A549 treated with DMSO at 1 μM for 4 hours (cell line): ENCODE measurements at places on chromosomes 5 and 9. TPM values are rescaled to one million over a fixed set of nuclear protein-coding genes. Genes with fewer than 3 reads are reported as not detected.

The SQSTM1 gene
- 1,364 to 2,085 TPM (median 1,478 TPM) in 5 replicates for total RNA-seq

The KCNMB1 gene
- total RNA-seq: not detected in 5 replicates

The STOM gene
- 91.3 to 125 TPM (median 104 TPM) in 5 replicates for total RNA-seq

The CDK7 gene
- total RNA-seq: 59.0 to 67.7 TPM (median 63.7 TPM) in 5 replicates

The PCDHGB4 gene
- total RNA-seq: 0.77 to 1.0 TPM (median 0.88 TPM) in 5 replicates
